ENCODE measurements at places on chromosomes 5 and 9.

- H3K4me3 ChIP-seq: no peak overlapping the region
- H3K27ac ChIP-seq: no peak overlapping the region
- no peaks in the 10 kb centered on the region for H3K27me3 ChIP-seq
- H3K36me3 ChIP-seq: no peaks in the 10 kb centered on the region
Measured at GRCh38 chr5:33684496-33685159, 207.2 kb downstream of the ADAMTS12 start.

GRCh38 chr5:172377856-172378255 is 76.5 kb downstream of the SH3PXD2B start:
- H3K27me3 ChIP-seq: no peaks in the 10 kb centered on the region
- no peak overlapping the region for H3K27ac ChIP-seq
- no peak for DNase-seq
- H3K36me3 ChIP-seq: no peaks in the 10 kb centered on the region

- no peaks in the 10 kb centered on the region for H3K27me3 ChIP-seq
- no peaks in the 10 kb centered on the region for H3K4me1 ChIP-seq
- H3K27ac ChIP-seq: no peak overlapping the region
Measured at GRCh38 chr9:105455836-105456475, 8.1 kb downstream of the FSD1L start.

DNA sequence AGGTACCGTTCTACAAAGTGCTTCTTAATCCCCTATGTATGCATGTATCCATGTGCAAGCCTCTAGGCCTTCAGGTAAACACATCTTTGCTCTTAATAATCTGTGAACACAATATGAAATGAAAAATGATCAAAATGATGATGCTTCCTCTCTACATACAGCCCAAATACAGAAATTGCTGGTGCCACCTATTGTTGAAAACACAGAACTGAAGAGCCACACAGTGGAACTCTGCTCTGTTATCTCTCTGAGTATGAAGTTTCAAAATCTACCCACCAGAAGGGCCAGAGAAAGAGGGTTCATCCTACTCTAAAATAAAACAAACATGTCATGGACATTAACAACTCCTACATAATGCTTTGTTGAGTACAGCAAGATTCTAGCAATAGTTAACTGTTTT is 71.3 kb downstream of the GLIS3 start:
- H3K4me3 ChIP-seq: no peak overlapping the region
- no peak for DNase-seq
- H3K36me3 ChIP-seq: no peaks in the 10 kb centered on the region

GRCh38 chr9:115374724-115375268 is 256.8 kb upstream of the TNC start:
- no peaks in the 10 kb centered on the region for H3K27me3 ChIP-seq
- no peaks in the 10 kb centered on the region for H3K36me3 ChIP-seq
- DNase-seq: no peak
- H3K27ac ChIP-seq: no peak overlapping the region
- no peaks in the 10 kb centered on the region for H3K4me1 ChIP-seq
